ENCODE measurements at places on chromosomes 3 and 15.

DNA sequence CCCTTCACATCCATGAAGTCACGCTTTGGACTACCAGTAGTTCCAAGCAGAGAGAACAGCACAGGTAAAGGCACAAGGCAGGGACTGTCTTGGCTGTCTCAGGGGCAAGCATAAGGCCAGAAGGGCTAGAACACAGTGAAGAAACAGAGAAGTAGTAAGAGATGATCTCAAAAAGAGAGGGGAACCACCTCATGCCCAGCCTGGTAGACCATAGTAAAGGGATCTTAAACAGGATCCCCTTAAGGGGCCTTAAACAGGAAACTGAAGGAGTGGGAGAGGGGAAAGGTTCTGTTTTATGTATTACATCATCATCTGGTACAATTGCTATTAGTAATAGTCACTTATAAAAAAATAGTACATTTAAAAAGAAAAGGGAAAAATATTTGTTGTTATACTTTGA is 25.8 kb downstream of the P2RY1 start:
- no peak for DNase-seq

GRCh38 chr3:181955566-181955965 is 243.8 kb downstream of the SOX2 start:
- no peak for DNase-seq

GRCh38 chr3:187913617-187914033 is 168.4 kb upstream of the BCL6 start:
- peak; percentile 88 for DNase-seq

DNA sequence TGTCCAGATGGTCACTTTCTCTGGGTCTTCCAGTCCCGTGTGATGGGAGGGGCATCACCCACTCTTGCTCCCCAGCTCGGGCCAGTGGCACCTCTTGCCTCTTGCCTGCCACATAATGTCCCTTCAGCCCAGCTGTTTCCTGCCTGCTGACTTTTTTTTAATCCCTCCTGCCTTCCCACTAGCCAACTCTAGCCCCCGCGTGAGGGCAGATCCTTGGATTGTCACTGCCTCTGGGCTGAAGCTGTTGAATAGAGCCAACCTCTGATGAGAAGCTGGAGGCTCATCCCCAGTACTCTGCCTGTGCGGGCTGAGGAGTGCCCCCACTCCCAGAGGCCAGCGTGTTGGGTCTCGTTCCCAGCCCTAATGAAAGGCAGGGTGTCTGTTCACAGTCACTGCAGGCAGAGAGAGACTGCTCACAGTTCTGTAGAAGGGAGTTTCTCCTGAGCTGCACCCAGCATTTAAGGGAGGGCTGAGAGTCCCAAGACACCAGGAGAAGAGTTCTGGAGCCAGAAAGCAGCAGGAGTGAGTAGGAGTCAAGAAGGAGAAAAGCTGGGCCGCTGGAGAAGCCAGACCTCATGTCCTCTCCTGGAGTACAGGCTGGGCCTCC is 30.1 kb upstream of the TIMP4 start:
- no peak for DNase-seq

DNA sequence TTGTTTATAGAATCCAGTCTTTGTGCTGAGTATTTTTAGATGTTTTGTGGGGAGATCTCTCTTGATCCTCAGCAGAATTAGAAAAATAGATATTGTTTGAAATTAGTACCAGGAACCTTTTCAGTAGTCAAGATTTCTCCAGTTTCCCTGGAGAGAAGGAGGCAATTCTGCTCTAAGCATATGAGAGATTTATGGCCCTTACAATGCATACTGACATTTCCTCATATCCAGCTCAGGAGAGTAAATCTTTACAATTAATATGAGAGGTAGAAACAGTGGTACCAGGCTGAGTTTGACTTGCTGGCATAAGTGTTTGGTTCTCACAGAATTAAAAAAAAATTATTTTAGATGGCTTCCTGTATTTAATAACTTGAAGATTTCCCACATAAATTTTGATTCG is 239.1 kb upstream of the SGO1 start:
- no peak for DNase-seq

DNA sequence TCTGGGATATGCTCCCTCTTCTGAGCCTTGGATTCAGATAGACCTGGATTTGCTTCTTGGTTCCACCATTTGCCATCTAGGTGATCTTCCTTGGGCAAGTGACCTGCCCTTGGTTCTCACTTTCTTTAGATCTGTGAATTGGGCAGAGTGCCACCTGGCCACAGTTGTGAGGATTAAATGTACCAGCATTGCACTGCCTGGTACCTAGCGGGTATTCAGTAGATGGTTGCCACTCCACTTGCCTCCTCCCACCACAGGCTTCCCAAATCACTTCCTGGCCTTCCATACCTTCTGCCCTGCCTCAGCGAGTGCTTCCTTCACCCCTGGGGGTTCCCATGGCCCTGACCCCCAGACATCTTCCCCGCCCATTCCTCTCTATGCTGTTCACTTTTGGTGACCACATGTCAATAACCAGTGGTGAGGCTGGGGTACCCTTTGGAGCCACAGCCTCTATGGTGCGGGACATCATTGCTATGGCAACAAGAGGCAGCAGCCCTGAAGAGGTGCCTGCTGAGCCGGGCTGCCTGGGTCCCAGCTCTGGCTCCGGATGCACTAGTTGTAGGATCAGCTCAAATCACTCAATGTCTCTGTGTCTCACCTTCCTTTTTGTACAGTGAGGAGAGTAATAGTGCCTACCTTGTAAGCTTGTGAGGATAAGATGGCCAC is 40.5 kb downstream of the CMTM7 start:
- no peak for DNase-seq

DNA sequence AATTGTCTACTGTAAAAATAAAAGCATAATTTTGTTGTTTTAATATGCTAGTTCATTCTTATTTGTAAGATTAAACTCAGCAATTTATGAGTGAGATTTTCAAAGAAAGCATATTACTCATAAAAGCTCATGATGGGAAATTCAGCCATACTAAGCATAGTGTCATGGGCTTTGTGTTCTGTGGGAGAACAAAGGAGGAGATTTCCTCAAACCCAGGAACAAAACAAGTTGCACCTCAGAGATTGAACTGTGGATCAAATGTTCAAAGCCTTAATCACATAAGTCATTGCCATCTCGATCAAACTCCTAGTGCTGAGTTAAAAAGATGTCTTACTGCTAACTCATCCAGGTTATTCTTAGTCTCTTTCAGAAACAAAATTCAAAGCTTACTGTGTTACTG is 85.6 kb upstream of the PDZRN3 start:
- no peak for DNase-seq

DNA sequence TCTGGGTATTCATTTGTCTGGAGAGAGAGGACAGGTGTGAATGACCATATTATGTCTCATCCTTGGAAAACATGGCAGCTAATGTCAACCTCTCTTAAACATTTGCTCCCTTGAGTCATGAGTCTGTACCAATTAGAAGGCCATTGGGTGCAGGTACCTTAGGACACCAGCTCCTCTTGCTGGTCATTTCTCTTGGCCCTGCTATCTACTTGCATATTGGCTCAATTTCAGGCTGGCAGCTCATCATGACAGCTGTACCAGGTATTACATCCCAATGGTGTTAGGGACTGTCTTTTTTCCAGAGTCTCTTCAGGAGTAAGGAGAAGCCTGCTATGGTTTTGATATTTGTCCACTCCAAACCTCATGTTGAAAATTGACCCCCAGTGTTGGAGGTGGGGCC is 92.2 kb upstream of the ANKRD28 start:
- DNase-seq = no peak

GRCh38 chr3:105246536-105246935 is 120.2 kb upstream of the ALCAM start:
- DNase-seq = no peak

GRCh38 chr3:98817547-98818041 is 54.5 kb downstream of the ST3GAL6 start:
- peak; percentile 66 for DNase-seq

DNA sequence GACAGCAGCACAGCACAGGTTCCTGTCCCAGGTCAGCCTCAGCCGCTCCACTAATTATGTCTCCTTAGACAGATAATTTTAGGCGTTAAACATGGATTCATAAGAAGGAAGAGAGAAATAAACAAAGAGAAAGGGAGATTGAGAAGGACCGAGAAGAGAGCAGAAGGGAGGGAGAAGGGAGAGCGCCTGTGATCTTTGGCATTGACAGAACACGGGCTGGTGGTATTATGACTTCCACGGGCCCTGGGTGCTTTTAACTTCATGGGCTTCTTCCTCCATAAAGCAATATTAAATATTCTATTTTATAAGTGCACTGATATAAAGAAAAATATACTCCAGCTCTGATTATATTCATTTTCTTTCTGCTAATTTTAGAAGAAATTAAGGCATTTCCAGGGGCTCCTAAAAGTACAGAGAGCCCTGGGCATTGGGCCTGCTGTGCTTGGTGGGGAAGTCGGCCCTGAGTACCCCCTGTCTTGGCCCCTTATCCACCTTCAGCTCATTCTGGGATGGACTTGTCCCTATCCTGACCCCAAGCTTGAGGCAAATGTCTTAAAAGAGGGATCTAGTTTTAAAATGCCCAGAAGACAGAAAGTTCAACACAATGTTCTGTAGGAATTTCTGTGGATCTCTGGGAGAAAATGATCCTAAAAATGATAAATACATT is 135.3 kb downstream of the MEX3B start:
- no peak for DNase-seq

DNA sequence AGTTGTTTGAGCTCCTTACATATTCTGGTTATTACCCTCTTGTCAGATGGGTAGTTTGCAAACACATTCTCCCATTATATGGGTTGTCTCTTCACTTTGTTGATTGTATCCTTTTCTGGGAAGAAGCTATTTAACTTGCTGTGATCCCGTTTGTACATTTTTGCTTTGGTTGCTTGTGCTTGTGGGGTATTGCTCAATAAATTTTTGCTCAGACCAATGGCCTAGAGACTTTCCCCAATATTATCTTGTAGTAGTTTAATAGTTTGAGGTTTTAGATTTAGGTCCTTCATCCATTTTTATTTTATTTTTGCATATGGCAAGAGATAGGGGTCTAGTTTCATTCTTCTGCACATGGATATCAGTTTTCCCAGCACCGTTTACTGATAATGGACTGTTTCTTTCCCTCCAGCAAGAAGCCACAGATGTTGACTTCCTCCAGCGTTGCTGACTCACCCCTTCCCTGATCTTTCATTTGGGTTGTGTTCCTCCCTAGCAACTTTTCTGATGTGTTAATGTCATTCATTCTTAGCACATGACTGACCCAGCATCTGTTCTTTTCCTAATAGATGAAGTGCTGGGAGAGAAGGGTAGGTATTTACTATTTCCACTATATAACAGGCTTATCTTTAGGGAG is 166.7 kb upstream of the SGO1 start:
- DNase-seq = peak; percentile 8

- peak; percentile 61 for DNase-seq
Measured at GRCh38 chr3:116863822-116864589, 154.4 kb downstream of the TUSC7 start.

DNA sequence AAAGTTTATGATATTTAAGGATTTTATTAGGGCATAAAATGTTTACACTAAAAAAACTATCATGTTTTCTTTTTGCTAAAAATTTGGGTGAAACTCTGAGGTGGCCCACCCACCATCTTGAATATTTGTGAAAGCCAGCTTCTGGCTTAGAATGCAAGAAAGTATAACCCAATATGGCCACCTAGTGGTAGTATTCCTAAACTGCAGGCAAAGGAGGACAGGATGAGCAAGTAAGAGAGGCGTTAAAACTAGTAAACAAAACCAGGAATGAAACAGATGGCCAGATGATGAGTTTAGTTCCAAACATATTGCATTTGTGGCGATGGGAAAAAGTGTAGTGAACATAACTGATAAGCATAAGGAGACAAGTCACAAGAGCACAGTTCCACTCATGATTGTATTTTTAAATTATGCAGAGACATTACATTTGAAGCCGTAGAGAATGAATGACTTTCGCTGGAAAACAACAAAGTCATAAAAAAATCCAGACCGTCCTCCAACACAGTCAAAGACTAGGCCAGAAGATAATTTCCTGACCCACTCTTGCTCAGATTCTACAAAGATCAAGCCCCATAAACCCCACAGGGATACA is 103.3 kb upstream of the PRTG start:
- DNase-seq = peak; percentile 95

GRCh38 chr3:102087236-102087635 is 237.9 kb downstream of the NFKBIZ start:
- no peak for DNase-seq

- DNase-seq = no peak
Measured at GRCh38 chr3:107062787-107063186, 314.5 kb upstream of the CCDC54 start.

- peak; percentile 95 for DNase-seq
Measured at GRCh38 chr3:126472277-126473006, 3.2 kb downstream of the ZXDC start.

DNA sequence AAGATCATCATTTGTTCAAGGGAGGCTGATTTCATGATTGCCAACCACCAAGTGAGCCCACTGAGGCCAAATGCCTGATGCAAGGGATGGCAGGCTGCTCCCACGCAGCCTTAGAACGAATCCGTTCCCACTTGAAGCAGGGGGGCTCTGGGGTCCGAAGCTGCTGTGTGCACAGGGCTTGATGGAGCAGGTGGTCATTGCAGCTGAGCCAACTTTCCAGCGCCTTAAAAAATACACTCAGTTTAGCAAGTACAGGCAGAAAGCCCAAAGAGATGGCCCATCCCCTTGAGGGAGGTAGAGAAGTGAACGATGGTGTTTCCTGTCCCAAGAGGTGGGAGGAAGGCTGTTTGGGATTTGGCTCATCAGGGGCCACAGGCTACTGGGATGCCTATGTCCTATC is 16.7 kb downstream of the LIMD1 start:
- DNase-seq = no peak

GRCh38 chr15:45522328-45523165 is at the start of gene SLC30A4:
Gene SLC30A4, minus strand, starts transcription at chr15:45522755. Its CDS starts 401 bp downstream, at chr15:45522354.
- peak; percentile 72 for DNase-seq

DNA sequence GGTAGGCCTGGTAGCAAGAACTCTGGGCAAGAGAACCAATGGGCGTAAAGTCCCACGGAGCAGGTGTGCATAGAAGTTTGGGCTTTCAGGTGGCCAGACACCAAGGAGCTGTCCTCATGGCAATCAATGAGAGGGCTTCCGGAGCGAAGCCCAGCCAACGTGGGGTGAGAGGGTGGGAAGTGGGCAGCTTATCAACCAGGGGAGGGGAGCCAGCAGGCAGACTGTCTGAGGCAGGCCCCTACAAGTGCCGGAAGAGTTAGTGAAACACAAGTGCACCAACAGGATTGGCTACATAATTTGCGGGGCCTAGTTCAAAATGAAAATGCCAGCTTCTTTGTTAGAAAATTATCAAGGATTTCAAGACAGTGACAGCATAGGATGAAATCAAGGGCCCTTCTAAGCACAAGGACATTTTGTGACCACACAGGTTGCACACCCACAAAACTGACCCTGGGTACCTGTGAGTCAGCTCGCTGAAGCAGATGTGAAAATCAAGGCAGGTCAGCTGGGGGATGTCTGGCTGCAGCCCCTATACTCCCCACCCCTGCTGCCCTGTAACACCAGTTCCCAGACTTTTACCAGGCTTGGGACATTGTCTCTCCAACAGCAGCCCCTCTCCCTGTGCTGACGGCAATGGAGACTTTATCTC is 102.1 kb upstream of the ETV5 start:
- no peak for DNase-seq

- no peak for DNase-seq
Measured at GRCh38 chr3:54985856-54986255, 58.0 kb upstream of the LRTM1 start.

- DNase-seq = no peak
Measured at GRCh38 chr3:147380977-147381376, 25.4 kb downstream of the ZIC4 start.

Data from fibroblast of villous mesenchyme (primary cell).